ENCODE measurements at places on chromosomes 11 and 22.
A peak's percentile ranks its signal among the peaks of the same experiment; 100 is the strongest.

GRCh38 chr11:47052576-47052975 is 116.0 kb downstream of the CSTPP1 start:
- DNase-seq = no peak

DNA sequence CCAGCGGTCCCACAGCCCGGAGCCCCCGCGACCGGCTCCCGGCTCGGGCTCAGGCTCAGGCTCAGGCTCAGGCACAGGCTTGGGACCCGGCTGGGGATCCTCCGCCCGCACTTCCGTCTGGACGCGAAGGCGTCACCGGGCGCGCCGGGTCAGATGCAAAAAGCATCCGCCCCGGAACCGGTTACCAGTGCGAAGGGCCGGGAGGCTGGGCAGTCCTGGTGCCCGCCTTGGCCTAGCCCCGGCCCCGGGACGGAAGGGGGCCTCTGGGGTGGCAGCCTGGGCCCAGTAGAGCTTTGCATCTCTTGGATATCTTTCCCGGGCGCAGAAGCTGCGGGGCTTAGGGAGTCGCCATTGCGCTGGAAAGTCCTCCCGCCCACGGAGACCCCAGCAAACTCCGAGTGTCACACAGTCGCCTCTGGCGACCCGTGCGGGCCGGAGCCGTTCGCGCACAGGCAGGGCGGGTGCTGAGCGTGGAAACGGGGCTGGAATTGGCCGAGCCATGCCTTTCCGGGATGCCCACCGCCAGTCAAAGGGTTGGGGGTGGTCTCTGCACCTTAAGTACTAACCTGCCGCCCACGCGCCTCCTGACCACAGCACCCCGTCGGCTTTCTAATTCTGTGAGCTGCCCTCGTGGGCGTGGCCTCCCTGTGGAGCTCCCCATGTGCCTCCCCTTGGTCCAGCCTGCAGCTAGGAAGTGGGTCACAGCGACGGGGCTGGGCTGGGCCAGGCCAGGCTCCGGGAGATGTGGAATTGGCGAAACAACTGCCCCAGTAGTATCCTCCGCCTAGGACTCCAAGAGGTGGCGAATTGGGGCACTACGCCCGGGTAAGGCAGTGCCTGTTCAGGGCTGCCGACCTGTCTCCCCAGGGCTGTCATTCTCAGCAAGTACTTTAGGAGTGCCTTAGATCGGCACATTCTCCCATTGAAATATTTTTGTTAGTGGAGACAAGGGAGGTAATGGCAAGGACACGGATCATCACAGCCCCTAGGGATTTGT is at the start of gene TMEM9B:
TMEM9B (minus strand) TSS at position 119 of the 997 bp plus-strand sequence. CDS start 129 bp downstream, outside the sequence.
- peak; percentile 96 for DNase-seq

GRCh38 chr22:27820896-27821866 is 19.6 kb upstream of the MN1 start:
- DNase-seq = no peak

DNA sequence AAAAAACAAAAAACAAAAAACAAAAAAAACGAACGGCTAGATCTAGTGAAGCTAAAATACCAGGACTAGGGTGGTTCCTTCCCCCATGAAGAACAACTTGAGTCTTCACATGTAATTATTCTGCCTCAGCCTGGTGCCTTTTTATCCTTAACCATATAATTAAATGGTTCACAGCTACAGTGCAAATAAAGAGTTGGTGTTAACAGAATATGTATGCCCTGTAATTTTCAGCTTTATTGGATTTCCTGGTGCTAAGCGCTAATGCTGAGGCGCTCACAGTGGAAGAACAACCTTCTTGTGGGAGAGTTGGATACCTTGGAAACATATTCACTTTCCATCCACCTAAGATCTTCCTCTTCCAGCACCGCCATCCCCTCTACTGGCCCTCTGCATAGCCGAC is 158.5 kb upstream of the SORL1-AS1 start:
- no peak for DNase-seq

DNA sequence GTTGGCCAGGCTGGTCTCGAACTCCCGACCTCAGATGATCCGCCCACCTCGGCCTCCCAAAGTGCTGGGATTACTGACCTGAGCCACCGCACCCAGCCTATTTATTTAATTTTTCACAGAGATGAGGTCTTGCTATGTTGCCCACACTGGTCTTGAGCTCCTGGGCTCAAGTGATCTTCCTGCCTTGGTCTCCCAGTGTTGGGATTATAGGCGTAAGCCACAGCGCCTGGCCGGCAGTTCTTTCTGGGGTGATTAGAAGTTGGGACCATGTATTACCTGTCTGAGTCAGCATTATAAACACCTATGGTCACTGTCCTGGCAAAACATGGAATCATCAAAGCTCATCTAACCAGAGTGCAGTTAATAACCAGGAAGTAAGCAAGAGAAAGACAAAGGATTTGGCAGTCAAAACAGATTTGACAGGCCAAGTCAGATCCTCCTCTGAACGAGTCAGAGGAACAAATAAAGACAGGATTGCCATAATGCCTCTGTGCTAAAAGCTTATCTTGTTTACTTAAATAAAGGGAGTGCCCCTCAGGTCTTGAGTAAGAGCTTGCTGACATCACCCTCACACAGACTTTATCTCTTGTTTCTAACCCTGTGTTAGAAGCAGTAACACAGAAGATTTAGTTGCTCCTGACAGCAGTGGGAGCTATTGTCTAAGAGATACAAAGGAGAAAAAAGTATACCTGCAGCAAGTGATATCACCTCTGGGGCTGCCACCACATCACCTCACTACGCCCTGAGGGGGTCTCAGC is 3.7 kb downstream of the SERPIND1 start:
- DNase-seq = peak; percentile 55

GRCh38 chr11:22479208-22479607 is 141.0 kb downstream of the SLC17A6 start:
- DNase-seq = peak; percentile 13

DNA sequence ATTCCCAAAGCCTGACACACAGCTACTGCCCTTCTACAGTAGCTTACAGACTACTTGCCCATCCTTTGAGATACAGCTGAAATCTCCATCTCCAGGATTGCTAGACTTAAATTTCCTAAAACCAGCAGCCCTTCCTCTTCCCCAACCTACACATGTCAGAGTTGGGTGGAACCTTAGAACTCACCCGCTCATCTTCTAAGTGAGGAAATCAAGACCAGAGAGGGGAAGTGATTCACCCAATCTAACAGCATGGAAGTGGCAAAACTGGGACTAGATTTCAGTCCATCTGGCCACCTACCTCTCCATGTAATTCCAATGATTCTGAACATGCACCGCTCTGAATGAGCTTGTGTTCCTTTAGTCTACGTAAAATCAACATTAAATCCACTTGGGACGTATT is 1.0 kb upstream of the TMEM86A start:
- no peak for DNase-seq

- DNase-seq = no peak
Measured at GRCh38 chr11:118364956-118365615, 5.7 kb downstream of the UBE4A start.

- DNase-seq = no peak
Measured at GRCh38 chr22:20992056-20992442, 9.9 kb downstream of the THAP7 start.

DNA sequence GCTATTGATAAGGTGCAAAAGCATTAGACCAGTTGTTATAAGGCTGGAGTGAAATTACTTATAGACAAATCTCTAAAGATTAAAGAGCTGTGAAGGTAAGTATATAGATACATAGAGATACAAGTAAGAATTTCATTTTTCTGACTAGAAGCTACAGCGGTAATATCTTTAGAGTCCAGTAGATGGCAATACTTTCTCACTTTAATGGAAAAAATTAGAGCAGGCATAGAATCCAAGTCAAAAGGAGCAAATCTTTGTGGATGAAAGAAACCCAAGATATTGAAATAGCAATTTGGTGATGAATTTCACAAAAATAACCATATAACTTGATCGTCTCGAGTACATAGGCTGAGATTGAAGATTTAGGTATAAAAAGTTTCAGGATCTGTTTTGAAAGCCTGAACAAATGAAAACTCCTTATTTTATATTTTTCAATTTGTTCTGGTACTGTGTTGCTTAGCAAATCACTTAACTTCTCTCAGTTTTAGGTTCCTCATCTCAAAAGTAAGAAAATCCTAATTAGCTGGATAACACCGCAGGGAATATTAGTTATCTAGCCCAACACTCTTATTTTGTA is 81.9 kb downstream of the UVRAG start:
- peak; percentile 58 for DNase-seq

GRCh38 chr11:122309262-122309925 is 193.4 kb upstream of the BLID start:
- DNase-seq = no peak
